ENCODE measurements at places on chromosomes 12 and 14. TPM values are rescaled to one million over a fixed set of nuclear protein-coding genes. Genes with fewer than 3 reads are reported as not detected.

KLRD1 gene
- total RNA-seq, result 0.66 TPM

PIANP gene
- total RNA-seq, result 0.33 TPM

CACNA1C gene
- total RNA-seq, result 28.1 TPM

KLHL33 gene
- 0.17 TPM for total RNA-seq

TSPAN9 gene
- total RNA-seq, result 14.5 TPM
